ENCODE measurements at places on chromosomes 6 and 20.

- DNase-seq: no peak
Observed at GRCh38 chr6:79796197-79796596, 151.2 kb downstream of the ELOVL4 start.

DNA sequence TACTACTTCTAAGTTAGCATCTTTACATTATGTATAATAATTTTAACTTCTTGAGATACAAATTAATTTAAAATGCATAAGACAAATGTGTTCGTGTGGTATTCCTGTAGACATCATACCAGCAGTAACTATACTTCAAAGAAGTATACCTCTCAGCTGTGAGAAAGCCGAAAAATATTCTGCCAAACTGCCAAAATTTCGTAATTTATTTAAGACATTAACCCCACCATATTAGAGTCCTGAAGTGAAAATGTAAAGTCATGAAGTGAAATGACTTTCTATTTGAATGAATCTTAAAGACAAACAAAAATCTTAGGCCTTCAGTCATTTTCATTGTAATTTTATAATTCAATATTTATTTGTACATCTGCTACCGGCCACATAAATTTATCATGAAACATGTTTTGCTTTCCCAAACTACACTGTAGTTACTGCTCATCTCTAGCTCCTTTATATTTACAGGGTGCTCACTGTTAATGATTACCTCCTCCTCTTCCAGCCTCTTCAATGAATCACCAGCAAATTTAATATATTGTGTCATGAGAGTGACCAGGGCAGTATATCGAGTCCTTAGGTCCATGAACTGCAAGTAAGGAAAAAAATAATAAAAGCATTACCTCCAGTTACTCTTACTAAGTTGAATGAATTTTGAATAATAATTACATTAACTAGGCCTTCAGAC lies 18.5 kb downstream of the DST start:
- DNase-seq: no peak

DNA sequence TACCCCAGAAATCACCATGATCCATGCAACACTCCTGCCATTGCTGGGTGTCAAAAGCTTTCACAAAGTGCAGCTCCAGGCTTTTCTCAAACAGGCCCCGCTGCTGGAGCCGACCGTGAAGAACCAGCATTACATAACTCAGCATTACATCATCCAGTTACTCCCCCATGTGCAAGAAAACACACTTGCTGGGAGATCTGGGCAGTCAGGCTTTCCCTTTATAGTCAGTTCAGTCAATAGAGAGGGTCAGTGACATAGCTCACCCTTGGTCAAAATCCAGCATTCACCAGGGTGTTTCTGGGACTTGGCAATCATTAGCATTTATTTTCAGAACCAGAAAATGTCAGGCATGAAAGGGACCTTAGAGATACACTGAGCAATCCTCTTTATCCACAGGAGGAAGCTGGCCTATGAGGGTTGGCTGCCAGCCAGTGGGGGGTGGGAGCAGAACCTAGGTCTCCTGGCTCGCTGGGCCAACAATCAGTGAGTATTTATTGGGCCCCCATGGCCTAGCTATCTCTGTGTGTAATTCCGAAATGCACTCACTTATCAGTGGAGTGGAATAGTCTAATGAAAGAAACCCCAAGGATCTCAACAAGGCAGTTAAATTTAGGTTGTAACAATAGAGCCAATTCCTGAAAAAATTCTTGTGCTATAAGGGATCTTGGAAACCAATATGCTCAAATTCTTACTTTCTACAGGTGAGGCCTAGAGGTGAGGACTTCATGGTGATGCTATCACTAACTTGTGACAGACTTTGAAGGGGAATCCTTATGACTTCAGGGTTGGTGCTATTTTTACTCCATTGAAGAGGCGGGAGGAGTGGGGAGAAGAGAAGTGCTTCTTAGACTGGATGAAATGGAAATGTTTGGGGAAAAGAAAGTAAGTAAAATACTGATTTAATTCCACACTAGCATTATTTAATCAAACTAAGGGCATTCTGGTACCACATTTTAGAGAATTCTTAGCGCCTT lies 54.6 kb downstream of the LYRM4 start:
- DNase-seq: no peak

GRCh38 chr6:145279993-145280392 lies 455.3 kb downstream of the EPM2A start:
- DNase-seq: no peak

DNA sequence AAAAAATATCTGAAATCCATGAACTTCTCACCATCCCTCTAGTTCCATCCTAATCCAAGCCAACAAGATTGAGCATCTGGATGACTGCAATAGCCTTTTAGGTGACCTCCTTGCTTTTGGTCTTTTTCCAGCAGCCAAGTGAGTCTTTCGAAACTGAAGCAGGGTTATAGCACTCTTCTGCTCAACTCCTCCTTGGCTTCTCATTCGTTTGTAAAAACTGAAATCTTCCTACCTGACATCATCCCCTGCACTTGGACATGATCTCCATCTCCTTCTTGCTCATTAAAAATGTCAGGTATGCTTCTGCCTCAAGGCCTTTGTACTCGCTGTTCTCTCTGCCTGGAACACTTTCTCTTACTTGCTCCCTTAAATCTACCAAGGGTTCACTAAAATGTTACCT lies 46.0 kb downstream of the STX7 start:
- no peak for DNase-seq

- DNase-seq: peak; percentile 87
Observed at GRCh38 chr20:58888521-58889333, 36.2 kb downstream of the GNAS start.

GRCh38 chr6:44735630-44735963 lies 348.1 kb downstream of the CDC5L start:
- no peak for DNase-seq

DNA sequence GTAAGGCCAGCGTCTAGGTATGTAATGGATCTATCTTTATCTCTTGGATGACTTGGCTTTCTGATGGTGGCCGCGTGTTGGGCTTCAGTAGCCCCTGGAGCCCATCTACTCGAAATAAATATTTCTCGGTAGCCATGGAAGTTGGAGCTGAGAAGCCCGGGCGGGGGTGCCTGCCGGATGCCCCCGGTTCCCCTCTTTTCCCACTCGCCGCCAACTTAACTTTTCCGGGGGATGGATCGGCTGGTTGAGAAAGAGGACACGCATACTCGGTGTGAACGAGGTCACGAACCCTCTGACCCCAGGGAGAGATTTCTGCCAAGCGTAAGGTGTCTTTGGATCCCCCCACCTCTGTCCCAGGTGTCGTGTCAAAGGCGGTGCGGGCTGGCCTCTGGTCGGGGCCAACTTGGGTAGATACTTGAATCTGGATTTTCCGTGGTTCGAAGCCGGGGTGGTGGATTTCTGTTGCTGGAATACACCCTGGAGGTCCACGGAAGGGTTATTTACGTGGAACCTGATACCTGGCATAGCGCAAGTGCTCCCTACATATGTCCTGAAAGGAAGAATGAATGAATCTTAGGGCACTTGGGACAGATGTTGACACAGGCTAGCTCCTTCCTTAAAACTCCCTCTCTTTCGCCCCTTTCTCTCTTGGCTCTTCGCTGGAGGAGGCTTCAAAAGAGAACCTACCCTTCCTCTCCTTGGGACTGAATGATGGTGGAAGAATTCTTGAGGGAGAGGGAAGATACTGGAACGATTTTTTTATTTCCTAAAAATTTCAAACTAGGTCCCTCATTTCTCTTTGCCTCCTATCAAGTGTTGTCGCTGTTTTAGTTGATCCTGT lies 996 bp downstream of the DOK5 start:
- DNase-seq: no peak

DNA sequence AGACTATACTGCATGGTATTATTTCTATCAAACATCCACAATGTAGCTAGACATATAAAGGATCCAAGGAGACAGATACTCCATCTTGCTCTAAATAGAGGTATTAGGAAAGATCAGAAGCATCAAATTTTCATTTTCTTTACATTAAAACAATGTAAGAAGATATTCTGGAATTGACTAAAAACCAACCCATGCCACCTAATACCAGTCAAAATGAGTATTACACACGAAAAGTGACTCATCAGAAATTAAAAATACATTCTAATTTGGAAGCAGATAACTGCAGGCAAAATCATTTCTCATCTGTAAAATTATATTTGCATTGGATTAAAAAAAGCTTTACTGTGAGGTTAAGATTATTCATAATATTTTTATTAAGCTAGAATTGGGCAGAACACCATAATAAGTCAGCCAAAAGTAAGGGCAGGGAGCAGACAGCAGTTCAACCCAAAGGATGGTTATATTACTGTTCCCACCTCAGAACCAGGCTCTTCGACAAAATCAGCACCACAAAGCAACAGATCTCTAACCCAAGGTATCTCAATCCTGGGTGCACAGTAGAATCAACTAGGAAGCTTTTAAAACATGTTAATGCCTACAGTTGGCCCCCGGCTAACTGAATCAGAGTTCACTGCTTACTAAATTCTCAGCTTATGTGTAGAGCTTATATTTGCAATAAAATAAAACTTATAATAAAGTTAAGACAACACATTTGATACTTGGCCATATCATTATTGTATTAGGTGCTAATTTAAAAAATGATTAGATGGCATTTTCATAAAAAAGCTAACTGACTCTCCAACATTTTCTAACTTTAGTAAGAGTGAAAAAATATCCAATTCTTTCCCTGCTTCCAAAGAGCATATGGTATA lies 35.2 kb downstream of the SAMD3 start:
- no peak for DNase-seq

- DNase-seq: no peak
Observed at GRCh38 chr6:12528136-12528535, 188.4 kb upstream of the PHACTR1 start.

DNA sequence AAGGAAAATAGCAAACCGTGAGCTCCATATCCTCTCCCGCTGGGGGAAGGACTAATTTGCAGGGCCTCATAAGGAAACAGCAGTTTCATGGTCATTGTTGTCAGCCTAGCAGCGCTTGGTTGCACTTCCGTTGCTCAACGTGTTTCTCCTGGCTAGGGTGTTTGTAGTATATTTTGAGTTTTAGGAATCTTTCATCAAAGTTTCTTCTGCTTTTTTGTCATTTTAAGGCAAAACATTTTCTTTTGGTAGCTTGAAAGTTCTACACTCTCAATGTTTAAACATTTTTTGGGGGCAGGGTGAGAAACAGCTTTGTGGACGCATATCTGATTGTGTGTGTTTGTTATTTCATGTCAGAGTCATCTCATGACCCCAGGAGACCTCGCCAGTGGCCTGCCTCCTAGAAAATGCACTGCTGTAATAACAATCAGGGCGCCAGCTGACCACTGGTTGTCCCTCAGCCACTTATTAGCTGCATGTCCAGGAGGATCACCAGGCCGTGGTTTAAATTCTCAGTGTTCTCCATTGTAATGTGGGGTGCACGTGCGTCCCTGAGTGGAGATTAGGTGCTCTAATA lies 20.6 kb downstream of the JARID2 start:
- no peak for DNase-seq

GRCh38 chr20:7943891-7944290 lies 3.6 kb upstream of the HAO1 start:
- no peak for DNase-seq

DNA sequence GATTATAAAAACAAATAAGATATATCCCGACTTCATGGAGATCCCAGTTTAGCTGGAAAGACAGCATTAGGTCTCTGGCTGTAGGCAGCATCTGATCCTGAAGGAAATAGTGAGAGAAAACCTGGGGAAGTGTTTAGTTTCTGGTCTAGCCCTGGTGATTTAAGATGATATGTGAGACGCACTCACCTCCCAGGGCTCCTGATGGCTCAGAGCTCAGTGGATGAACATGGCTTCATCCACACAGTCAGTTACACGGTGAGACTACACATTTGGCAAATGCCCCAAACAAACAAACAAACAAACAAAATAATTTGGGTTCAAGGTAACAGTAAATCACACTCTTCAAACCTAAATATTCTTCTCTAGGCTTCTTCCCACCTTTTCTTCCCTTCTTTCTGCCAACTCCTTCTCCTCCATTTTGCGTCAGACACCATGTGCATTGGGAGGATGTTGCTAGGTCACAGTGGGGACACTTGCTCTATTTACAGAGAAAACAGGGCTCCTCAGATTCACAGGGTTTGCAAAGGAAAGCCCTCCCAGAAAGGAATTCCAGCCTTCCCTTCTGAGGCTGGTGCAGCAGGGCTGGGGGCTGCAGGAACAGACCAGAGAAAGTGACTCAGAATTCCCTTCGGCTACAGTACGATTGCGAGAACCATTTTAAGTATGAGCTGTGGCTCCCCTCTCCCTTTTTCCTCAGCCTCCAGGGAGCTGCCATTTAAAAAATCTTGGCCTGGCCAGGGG lies 59.6 kb upstream of the SALL4 start:
- DNase-seq: no peak

DNA sequence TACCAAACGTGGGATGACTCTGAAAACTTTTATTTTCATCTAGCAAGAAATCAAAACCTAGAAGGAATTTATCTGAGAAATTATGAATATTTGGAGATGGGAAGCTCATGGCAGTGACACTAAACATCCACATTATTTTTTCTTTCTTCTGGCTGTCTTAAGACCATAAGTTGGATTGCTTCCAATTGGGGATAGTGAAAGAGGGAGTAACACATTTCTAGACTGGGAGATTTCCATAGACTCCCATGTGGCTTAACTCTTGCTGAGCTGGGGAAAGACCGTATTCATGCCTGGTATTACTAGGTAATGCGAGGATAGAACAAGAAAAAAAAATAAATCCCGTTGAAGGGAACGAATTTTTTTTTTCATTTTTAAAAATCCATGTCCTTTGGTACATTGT lies 120.0 kb downstream of the UTRN start:
- DNase-seq: no peak

DNA sequence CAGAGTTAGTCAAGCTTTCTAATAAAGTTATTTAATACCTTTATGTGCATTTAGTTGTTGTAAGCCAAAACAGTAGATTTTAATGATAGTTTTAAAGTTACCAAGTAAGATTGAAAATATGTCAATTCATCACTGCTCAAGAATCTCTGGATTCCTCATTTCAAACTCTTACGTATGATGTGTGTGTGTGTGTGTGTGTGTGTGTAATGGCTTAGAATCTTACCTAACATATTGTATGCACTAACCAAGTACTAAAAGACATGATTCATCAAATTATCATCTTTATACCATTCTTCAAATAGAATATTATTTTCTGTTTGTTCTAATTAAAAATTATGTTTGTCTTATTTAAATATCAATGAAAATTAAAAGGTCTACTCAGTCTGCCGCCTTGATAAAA lies 41.5 kb upstream of the ZNF337 start:
- no peak for DNase-seq

DNA sequence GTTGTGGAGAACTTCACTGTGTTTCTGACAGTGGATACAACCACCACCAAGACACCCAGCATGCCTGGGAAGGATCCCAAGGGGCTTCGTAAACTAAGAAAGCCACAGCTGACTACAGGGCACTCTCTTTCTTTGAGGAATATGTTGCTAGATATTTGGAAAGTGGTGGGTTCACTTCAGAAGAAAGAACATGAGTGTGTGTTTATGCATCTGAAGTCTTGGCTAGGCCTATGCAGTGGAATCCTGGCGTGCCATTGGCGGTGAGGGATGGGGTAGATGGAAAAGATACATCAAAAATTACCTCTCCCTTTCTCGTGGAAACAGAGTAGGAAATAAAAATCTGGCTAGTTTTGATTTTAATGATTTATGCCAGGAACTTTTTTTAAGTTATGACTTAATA lies 187.7 kb downstream of the PDE7B start:
- no peak for DNase-seq

All from CD4-positive, alpha-beta T cell treated with Interleukin-2 at 100 ng/mL for 4 hours (primary cell).